ENCODE measurements at places on chromosomes 5 and 9.
A peak's percentile ranks its signal among the peaks of the same experiment; 100 is the strongest.

GRCh38 chr5:122978644-122979297, 57.8 kb downstream of the PPIC start:
- DNase-seq, result no peak

GRCh38 chr9:71875345-71875744, 35.6 kb downstream of the ABHD17B start:
- no peak for DNase-seq

GRCh38 chr5:76521240-76521758, 101.9 kb downstream of the F2RL2 start:
- no peak for DNase-seq

DNA sequence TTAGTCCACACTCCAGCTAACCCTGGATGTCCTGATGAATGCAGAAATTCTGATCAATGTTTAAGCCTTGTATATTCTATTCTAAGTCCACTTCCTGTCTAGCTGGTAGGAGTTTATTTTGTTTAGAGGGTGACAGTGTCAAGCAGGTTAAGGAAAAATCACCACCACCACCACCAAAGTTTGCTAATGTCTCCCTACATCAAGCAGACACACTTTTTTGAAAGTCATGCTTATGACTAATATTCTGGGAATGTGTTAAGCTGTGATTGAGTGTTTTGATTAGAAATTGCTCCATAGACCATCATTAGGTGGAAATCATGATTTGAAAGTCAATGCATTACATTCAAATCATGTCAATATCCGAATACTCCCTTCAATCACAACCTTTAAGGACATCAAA, 1530.1 kb downstream of the MAT2B start:
- DNase-seq, result no peak

DNA sequence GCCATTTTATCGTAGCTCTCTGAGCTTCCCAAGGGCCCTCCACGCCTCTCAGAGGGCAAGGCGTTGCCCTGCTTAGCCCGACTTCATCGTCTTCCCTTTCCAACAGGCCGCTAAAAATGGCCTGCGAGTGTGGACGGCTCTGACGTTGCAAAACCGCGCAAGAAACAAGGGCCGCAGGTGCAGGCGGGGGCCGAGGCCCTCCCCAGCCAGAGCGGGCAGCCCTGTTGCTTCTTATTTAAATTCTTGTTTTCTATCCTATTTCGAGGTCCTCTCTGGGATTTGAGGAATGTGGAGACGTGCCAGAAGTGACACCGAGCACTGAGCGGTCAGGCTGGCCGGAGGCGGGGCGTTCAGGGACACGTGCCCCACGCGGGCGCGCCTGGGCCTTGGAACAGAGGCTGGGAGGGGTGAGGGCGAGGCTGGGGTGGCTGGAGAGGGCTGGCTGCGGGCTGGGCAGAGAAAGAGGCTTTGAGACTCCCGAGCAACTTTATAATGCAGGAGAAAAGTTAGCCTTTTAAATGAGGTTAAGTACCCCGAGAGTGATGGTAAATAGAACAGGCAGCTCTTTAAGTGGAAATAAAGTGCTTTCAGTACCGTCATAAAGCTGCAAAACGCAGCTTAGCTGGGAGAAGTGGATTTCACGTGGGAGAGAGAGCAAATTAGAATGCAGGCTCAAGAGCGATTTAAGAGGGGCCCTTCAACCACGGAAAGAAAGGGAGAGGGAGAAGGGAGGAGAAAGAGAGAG, 243.6 kb downstream of the AUH start:
- DNase-seq, result peak; percentile 37

DNA sequence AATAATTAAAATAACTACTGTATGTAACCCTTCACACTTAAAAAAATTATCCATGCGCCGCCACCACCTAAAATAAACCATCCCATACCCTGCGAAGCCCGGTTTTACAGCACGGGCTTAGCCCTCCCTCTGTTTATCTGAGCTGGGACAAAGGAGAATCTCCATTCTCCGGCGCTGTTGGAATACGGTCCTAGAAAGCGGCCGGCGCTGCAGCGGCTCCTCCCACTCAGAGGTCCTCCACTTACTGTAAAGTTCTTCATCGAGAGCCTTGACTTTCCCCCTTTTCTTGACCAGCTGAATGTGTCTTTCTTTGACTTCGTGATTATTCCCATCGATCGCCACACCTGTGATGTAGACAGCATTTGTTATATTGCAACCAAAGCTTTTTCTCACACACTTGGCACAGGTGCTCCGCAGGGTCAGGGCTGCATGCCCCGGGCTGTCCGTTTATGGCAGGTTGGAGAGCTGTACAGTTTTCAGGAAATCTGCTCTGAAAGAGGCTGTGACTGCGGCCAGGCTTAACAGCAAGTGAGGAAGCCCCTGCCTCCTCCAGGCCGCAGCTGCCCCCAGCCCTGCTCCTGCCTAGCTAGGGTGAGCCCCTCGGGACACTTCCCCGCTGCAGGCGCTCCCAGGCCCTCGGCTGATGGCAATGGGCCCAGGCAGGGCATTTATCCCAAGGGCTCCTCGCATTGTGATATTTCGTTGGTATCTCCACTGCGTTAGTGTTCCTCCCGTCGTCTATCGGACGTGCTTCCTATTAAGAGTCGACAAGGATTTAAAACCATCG, 16.7 kb downstream of the GFPT2 start:
- no peak for DNase-seq

GRCh38 chr5:160021831-160022446, 13.0 kb downstream of the TTC1 start:
- DNase-seq, result no peak

DNA sequence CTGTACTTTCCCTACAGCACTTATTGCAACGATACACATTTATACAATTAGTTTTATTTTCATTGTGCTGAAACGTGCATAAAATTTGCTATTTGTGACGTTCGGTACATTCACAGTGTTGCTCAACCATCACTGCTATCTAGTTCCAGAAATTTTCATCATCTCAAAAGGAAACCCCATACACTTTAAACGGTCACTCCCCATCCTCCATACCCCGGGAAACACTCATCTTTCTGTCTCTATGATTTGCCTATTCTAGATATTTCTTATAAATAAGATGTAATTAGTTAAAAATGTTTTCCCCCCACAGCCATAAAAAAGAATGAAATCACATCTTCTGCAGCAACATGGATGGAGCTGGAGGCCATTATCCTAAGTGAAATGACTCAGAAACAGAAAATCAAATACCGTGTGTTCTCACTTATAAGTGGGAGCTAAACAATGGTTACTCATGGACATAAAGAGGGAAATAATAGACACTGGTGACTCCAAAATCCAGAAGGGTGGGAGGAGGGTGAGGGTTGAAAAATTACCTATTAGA, 40.2 kb upstream of the TEX48 start:
- DNase-seq, result no peak

- DNase-seq, result no peak
These were observed 2.1 kb downstream of the ANP32B start for GRCh38 chr9:97985058-97985861.

GRCh38 chr9:90641086-90641485, 1.5 kb downstream of the DIRAS2 start:
- DNase-seq, result no peak

GRCh38 chr9:108474356-108474755, 381.4 kb downstream of the ACTL7B start:
- DNase-seq, result no peak

GRCh38 chr9:95669253-95669652, 152.5 kb upstream of the PTCH1 start:
- no peak for DNase-seq

DNA sequence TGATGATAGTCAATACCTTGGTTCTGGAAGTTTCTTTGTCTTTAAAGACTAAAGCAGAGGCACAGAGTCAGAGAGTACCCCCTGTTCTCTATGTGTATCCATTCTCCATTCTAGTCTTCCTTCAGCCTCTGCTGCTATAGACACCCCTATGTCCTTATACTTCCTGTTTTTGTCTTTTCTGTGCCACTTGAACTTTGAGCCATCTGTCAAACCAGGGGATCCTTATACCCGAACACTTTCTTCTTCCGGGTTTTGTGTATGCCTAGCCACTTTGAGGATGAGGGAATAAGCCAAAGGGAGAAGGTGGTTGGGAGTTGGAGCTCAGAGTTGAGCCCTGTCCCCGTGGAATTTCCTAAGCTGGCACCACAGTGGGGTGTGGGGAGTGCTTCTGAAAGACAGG, 61.1 kb upstream of the IL6ST start:
- DNase-seq, result no peak

- DNase-seq, result no peak
These were observed 102.1 kb upstream of the DMRT1 start for GRCh38 chr9:739362-739761.

- DNase-seq, result no peak
These were observed 135.1 kb upstream of the TNFAIP8 start for GRCh38 chr5:119220576-119221197.

DNA sequence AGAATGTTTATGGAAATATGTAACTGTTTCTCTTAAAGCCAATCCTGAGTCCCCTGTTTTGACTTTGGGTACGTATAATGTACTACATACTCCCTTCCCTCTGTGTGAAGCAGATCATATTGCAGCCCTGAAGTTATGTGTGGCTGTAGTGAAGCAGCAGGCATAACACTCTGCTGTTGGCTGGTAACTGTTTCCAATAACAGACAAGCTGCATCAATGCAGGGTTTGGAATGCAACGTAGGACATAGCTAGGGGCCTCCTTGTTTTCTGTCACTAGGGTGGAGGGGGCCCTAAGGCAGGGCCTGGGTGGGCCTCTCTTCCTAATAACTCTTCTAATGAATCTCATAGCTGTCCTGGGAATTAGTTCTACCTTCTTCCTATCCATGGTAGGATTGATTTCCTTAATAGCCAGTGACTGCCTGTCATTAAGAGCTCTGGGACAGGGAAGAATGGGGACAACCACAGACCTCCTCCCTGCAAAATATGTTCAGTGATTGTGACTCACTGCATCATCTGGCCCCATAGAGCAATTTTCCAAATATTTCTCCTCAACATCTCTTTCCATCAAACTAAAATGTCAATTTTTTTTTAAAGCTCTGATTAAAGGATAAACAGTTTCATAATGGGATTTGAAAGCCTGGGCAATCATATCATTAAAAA, 129.6 kb upstream of the HMHB1 start:
- no peak for DNase-seq

DNA sequence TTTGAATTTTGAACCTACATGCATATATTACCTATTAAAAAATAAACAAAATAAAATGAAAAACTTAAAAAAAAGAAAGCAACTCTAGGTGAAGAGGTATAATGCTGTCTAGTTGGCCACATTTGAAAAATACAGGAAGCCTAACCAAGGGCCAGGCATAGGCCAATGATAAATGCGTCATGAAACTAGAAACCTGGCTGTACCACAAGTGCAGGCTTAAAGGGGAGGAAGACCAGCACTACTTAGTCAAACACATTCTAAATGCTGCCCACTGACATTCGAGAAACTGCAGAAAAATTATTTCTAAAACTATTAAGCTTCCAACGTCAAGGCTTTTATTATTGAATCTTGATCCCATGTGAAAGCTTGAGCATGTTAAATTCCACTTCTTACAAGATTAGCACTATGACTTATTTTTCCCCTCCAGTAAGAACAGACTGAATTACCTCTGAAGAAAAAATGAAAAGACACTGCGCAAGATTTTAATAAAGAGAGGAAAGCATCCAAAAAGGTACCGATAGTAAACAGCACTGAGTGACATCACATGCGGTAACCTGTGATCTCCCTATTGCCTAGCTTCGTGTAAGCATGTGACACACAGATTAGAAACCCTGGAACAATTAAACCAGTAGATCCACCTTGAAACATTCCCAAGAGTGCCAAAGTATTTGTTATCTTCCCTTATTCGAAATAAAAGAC, 16.2 kb downstream of the CDC14B start:
- no peak for DNase-seq
